ENCODE measurements at places on chromosomes 3 and 15. TPM values are rescaled to one million over a fixed set of nuclear protein-coding genes. Genes with fewer than 3 reads are reported as not detected.

The NBEAL2 gene
- polyA plus RNA-seq = 13.1 TPM

The SLC6A20 gene
- polyA plus RNA-seq = 0.17 TPM

DNA sequence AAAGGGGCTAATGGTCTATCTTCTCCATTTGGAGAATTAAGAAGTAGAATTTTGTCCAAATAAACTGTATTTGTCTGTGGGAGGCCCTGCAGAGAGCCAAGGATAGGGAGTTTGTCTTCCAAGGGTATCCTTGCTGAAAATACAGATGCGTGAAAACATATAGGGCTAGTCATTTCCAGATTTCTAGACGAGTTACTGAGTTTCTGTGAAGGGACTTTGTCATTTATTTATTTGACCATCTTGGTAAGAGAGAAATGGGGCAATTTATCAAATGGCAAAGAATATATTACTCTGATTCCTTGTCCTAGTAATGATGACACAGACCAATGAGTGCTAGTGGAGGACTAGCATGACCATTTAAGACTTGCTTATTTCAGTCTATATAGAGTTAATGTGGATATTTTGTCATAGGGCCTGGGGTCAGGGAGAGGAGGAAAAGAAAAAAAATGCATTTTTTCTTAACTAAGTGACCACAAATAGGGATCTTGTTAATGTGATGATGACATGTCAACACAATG is 376.6 kb upstream of the ONECUT1 start:
- DNase-seq = no peak

DNA sequence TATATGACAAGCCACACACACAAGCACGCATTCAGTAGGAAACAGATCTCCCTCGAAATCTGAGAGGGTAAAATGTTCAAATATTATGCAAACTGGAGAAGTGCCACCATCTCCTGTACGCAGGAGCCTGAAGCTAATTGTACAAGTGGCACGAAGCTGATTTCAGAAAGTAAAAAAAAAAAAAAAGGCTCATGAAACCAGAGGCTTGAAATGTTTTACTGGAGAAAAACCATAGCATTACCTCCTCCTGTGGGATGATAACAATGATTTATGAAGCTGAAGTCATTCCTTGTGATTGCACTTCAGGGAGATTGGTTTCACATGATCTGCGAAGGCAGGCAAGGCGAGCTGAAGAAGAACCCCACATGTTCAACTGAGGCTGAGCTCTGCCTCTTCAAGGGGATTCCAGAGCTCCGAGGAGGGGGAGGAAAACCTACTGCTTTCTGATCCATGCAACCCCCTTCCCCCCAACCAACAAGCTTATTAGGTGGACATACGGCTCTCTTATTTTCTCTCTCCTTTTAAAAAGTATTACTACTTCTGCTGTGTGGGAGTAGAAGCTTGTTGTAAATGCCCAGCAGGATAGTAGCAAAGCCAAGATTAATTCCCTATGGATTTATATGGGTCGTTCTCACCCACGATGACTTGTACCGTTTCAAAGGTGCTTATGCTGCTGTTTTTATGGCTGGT is 101.1 kb downstream of the GREM1 start:
- no peak for DNase-seq

DNA sequence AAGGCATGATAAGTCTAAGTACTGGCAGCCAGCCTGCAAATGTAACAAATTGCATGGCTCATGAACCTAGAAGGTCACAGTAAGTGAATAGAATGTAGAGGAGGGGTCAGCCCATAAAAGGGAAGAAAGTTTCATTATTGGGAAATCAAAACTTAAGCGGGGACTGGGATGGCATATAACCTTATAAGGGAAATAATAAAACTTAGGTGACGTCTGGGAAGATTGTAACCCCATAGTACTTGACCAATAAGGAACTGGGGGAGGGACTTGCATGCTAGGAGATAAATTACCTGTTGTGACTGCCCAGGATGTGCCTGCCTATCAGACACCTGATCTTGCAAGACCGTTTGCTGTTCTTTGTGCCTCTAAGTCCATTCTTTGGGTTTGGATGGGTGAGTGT is 28.1 kb upstream of the MCTP2 start:
- DNase-seq = no peak

- no peak for DNase-seq
Observed at GRCh38 chr3:170531054-170531453, 54.8 kb downstream of the SLC7A14 start.

GRCh38 chr15:98737159-98737558 is 88.8 kb downstream of the IGF1R start:
- DNase-seq = no peak

DNA sequence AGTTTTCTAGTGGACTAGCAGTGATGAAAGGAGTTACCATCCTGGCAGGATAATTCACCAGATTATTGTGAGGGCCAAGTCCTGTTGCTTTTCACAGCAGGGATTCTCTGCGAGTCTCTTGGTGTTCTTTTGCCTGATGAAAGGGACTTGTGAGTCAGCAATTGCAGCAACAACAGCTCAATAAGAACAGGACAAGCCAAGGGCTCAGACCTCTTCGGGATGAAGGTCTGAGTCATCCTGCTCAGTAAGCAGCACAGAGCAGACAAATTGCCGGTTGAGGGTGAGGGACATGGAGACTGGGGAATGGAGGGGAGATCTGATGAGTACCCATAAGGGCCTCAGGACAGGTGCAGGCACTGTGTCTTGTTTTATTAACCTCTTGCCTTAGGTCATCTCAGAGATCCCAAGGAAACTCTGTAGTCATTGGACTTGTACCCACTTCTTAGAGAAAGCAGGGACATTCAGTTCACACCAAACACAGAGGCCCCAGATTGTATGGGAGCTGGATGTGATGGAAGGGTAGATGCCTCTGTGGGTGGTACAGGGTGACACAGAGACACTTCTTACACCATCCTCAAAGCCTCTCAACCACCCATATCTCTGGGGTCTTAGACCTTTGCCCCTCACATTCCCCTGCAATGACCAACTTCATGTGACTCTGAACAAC is 173.8 kb upstream of the TLE3 start:
- no peak for DNase-seq

DNA sequence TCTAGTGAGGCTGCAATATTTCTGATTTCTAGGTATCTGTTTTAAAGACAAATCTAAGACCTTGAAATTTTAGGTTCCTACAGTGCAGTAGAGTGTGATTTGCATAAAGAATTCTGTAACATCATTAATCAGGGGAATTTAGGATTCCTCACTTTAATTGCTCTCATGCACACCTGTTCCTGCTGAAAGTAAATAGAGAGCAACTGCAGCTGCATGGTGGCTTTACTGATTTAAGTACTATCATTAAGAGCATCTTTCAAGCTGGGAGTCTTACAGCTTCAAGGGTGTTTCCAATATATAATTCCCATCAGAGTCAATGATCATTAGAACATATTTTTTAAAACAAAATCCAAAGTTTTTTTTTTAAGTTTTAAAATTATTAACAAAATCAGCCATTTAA is 36.0 kb upstream of the C3orf70 start:
- DNase-seq = no peak

Data from muscle of arm (tissue), 14 donors.